ENCODE measurements at places on chromosomes 1 and 21.

- no peak for DNase-seq
Observed at GRCh38 chr1:189619682-189620332, 857.9 kb downstream of the BRINP3 start.

DNA sequence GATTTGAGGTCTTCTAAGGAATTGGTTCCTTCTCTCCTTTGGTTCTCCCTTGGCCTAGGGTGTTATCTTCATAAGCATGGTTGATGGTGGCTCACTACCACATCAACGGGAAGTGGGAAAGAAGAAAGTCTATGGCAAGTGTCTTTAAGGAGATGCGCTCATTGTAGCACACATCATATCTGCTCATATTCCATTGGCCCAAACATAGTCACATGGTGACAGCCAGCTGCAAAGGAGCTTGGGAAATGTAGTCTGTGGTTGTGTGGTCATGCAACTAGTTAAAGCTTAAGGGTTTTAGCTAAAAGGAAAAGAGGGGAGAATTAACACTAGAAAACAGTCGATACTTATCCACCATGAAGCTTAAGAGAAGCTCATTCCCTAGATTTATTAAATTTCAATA, 11.4 kb upstream of the MRPS6 start:
- no peak for DNase-seq

- DNase-seq = no peak
Observed at GRCh38 chr1:205076245-205076761, 8.0 kb downstream of the TMEM81 start.

DNA sequence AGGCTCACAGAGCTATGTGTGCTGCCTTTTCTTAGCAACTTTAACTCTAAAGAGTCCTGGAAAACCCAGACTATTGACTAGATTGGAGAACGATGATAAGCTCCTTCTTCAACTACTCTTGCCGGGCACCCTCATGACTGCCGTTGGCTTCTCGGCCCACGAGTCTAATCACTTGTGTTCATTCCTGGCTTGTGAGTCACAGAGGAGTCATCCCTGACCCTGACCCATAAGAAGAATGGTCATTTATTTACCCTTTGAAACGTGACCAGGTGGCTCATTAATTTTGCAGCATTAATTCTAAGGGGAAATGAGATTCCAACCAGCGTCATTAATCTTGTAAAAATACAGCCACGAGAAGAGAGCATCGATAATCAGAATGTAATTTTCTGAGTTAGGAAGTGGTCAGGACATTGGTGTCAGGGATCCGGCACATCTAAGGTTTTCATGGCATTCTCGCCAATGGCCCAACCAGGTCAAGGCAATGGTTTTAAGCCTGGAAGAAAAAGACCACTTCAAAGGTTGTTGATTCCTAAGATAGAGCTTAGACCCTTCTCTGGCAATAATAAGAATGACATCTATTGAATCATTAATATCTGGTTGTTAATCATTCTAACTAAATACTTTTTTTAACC, 183.6 kb upstream of the RUNX1 start:
- no peak for DNase-seq

- no peak for DNase-seq
Observed at GRCh38 chr1:38781872-38782617, 77.5 kb downstream of the RRAGC start.

DNA sequence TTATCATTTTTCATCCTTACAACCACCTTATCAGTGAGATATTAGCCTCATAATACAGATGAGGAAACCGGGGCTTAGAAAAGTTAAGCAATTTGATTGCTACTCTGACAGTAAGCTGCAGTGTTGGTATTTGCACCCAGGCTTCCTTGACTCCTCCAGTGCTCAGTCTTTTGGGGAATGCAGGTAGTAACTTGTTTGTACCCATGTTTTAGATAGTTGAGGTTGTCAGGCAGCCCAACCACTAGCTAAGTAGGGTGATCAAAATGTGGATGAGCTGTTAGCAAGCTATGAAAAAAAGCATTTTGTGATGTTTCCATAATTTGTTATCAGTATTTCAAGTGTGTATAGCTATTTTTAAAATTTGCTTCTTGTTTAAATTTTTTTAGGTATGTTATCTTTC, 80.8 kb downstream of the SASS6 start:
- no peak for DNase-seq

DNA sequence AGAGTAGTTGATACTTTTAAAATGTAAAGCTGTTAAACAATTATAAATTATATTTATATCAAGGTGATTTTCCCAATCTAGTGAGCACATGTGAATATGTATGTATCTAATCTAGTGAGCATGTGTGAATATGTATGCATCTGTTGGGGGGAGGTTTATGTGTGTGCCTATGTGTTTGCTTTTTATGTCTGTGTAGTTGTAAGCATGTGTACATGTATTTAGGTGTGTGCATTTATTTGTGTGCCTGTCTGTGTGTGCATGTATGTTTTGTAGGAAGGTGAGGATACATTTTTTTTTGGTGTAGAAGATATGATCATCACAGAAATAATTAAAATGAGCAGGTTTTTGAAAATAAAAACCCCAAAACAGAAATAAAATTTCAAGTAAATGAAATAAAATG, 318.9 kb upstream of the CHRM3 start:
- no peak for DNase-seq

GRCh38 chr1:225748529-225748928, 29.1 kb upstream of the SRP9 start:
- DNase-seq = no peak

- no peak for DNase-seq
Observed at GRCh38 chr1:180633057-180634056, 1.5 kb downstream of the XPR1 start.

DNA sequence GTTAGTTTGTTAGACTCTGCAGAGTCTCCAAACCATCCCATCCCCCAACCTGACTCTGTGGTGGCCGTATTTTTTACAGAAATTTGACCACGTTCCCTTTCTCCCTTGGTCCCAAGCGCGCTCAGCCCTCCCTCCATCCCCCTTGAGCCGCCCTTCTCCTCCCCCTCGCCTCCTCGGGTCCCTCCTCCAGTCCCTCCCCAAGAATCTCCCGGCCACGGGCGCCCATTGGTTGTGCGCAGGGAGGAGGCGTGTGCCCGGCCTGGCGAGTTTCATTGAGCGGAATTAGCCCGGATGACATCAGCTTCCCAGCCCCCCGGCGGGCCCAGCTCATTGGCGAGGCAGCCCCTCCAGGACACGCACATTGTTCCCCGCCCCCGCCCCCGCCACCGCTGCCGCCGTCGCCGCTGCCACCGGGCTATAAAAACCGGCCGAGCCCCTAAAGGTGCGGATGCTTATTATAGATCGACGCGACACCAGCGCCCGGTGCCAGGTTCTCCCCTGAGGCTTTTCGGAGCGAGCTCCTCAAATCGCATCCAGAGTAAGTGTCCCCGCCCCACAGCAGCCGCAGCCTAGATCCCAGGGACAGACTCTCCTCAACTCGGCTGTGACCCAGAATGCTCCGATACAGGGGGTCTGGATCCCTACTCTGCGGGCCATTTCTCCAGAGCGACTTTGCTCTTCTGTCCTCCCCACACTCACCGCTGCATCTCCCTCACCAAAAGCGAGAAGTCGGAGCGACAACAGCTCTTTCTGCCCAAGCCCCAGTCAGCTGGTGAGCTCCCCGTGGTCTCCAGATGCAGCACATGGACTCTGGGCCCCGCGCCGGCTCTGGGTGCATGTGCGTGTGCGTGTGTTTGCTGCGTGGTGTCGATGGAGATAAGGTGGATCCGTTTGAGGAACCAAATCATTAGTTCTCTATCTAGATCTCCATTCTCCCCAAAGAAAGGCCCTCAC, at the start of gene OLIG2:
TSS of gene OLIG2 (plus strand) at position 447 of the 954 bp plus-strand sequence. CDS start 928 bp downstream, outside the sequence.
- peak; percentile 31 for DNase-seq

DNA sequence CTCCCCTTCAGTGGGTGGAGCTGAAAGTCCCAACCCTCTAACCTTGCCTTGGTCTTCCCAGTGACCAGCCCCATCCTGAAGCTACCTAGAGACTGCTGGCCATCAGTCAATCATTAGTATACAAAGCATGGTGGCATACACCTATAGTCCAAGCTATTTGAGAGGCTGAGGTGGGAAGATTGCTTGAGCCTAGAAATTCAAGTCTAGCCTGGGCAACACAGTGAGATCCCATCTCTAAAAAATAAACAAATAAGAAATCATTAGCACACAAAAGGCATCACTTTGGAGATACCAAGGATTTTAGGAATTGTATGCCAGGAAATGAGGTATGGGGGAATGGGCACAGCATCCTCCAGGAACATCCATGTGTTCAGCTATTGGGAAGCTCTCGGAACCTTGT, 4.4 kb upstream of the IFI6 start:
- no peak for DNase-seq

- DNase-seq = no peak
Observed at GRCh38 chr1:60329651-60330050, 256.1 kb upstream of the C1orf87 start.

GRCh38 chr1:214640431-214641213, 37.6 kb downstream of the CENPF start:
- no peak for DNase-seq

DNA sequence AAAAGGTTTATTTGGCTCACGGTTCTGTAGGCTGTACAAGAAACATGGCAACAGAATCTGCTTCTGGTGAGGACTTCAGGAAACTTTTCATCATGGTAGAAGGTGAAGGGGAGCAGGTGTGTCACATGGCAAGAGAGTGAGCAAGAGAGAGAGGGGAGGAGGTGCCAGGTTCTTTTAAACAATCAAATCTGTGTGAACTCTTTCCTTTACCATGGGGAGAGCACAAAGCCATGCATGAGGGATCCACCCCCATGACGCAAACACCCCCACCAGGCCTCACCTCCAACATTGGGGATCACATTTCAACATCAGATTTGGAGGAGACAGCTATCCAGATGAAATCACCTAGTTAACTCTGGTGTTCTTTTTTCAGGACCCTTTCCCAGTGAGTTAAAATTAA, 103.6 kb downstream of the GALNT2 start:
- no peak for DNase-seq

DNA sequence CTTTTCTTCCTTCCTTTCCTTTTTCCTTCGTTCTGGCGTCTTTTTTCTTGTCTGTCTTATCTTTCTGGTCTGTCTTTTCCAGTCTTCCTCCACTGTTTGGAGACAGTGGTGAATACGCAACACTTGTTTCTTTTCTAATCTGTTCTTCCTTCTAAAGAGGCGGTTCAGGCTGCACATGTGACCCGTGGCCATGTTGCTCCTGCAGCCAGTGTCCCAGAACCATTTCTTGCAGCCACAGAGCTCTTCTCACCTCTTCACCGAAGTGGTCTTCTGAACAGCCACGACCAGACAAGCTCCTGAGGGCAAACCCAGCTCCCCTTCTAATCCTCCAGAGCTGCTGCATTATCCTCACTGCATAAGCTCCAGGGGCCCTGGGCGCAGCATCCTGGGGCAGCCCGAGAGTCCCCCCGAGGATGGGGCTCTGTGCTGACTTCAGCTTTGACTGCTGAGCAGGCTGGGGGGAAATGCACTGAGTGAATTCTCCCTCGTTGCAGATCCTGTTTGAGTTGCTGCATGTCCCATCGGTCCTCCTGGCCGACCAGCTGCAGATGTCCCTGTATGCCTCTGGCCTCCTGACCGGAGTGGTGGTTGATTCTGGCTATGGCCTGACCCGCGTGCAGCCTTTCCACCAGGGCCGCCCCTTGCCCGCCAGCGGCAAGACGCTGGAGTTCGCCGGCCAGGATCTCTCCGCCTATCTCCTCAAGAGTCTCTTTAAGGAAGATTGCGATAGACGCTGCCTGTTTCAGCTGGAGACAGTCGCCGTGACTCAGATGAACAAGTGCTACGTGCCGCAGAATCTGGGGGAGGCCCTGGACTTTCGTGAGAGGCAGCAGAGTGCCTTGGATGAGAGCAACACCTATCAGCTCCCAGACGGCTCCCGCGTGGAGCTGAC, 70.4 kb downstream of the ACTL8 start:
- DNase-seq = peak; percentile 16

DNA sequence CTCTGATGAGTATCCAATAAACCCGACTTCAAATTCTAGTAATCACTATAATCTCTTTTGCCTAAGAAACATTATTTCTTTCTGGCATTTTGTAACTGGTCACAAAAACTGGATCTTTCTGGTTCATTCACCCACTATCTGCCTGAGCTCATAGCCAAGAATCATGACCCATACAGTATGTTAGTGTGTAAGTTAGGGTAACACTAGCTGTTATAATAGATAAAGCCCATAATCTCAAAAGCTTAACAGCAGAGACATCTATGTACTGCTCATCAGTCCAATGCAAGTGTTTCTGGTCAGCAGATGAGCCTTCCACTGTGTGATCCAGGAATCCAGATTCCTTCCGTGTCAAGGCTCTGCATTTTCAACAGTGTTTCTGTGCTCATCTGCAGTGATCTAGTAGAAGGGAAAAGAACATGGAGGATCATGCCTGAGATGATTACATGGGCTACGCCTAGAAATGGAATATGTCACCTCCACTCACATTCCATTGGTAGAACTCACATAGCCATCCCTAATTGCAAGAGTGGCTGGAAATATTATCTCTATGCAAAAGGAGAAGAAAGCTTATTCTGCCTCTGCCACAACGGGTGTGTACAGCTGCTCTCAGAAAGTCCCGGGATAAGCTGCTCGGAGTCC, 27.7 kb downstream of the RRAGC start:
- no peak for DNase-seq

DNA sequence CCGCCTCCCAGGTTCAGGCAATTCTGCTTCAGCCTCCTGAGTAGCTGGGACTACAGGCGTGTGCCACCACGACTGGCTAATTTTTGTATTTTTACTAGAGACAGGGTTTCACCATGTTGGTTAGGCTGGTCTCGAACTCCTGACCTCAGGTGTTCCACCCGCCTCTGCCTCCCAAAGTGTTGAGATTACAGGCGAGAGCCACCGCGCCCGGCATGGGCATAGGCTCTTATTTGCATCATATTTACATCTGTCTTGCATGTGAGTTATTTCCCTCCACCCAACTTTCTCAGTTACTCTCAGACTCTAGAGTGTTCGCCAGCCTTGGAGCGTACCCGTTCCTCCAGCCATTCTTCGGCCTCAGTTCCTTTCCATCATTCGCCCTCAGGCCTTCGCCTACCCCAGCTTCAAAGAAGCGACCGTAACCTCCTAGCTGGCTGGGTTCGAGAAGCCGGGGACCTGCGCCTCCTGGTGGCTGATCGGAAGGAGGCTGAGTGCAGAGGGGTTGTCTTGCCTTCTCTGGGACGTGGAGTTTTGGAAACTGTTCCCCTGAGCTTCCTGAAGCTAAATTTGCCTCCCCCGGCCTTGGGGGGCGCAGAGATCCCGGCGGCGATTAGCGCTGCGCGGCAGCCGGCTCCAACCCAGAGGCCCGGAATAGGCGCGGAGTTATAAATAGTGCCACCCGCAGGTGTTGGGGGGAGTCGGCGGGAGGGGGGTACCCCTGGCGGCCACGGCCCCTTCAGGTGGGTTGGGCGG, 3.6 kb upstream of the ZBTB7B start:
- peak; percentile 79 for DNase-seq

GRCh38 chr1:187491082-187491720, 662.5 kb downstream of the PLA2G4A start:
- DNase-seq = no peak

DNA sequence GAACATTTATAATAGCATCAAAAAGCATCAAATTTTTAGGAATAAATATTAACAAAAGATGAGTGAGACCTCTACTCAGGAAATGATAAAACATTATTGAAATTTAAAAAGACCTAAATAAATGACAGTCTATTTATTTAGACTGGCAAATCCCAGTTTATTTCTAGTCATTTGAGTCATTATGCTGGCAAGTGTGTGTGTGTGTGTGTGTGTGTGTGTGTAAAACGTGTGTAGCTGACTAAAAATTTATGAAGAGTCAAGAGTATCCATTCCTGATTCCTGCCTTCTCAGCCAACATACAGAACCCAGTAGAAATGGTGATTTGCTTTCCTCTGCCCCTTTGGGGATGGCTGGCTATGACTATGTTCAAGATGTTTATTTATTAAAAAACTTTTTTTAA, 46.2 kb downstream of the OSBPL9 start:
- no peak for DNase-seq
